ENCODE measurements at places on chromosomes 2 and 18. TPM values are rescaled to one million over a fixed set of nuclear protein-coding genes. Genes with fewer than 3 reads are reported as not detected.

GRCh38 chr18:55300421-55300935, 287.5 kb downstream of the TCF4 start:
- no peaks in the 10 kb centered on the region for H3K27me3 ChIP-seq
- H3K27ac ChIP-seq = no peak overlapping the region
- H3K36me3 ChIP-seq = no peaks in the 10 kb centered on the region
- DNase-seq = no peak

Gene ZNF892
- 3.0 TPM for total RNA-seq

Gene DNAH7
- not detected for total RNA-seq

DNA sequence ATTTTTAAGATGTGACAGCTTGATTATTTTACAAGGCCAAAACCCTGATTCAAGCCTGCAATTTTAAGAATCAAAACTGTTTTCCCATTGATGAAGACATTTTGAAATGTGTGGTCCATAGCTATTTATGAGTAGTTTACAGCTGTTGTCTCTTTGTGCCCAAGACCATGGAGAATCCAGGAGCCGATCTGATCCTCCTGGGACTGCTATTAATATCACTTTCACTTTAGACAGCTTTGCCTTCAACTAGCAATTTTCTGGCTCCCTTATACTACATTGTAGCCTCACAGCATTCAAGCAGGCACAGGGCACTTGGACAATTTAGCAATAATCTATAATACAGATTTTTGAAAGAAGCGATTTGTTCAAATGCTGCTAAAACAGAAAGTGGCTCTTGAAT, 172.9 kb downstream of the SLC8A1 start:
- no peak overlapping the region for H3K4me3 ChIP-seq
- no peaks in the 10 kb centered on the region for H3K36me3 ChIP-seq
- H3K27me3 ChIP-seq = no peaks in the 10 kb centered on the region
- DNase-seq = no peak
- H3K4me1 ChIP-seq = no peaks in the 10 kb centered on the region

GRCh38 chr2:186480991-186481390, 5.1 kb upstream of the ZC3H15 start:
- no peak for DNase-seq

GRCh38 chr2:105526000-105526925, 127.4 kb upstream of the FHL2 start:
- no peak for DNase-seq
- no peaks in the 10 kb centered on the region for H3K36me3 ChIP-seq
- no peak overlapping the region for H3K4me3 ChIP-seq

Data from activated CD4-positive, alpha-beta memory T cell treated with anti-CD3 and anti-CD28 coated beads, Interleukin-2, amount 10 ng/mL, durations not matched to agents 7 days and 5 days (primary cell).